ENCODE measurements at places on chromosomes 1 and 21. TPM values are rescaled to one million over a fixed set of nuclear protein-coding genes. Genes with fewer than 3 reads are reported as not detected.

DNA sequence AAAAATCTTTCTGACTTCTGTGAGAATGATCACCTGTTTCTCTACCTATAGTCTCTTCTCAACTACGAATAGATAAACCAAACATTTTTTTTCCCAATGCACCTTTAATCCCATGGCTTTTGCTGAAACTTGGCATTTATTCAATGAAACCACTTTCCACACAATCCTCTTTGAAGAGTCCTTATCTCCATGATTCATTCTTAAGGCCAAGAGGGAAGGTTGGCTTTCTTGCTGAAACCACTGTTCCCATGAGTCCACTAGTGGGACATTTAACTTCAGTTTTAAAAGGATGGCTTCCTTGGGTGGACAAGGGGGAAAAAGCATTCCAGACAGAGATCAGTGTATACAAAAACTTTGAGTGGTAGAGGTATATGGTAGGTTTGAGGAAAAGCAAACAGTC is 73.6 kb downstream of the CRB1 start:
- no peak for DNase-seq

- no peak for DNase-seq
Measured at GRCh38 chr1:70247768-70248167, 26.6 kb downstream of the SRSF11 start.

Gene NBPF4
- polyA plus RNA-seq: not detected

- no peak for DNase-seq
Measured at GRCh38 chr21:45219517-45219916, 68.2 kb downstream of the POFUT2 start.

DNA sequence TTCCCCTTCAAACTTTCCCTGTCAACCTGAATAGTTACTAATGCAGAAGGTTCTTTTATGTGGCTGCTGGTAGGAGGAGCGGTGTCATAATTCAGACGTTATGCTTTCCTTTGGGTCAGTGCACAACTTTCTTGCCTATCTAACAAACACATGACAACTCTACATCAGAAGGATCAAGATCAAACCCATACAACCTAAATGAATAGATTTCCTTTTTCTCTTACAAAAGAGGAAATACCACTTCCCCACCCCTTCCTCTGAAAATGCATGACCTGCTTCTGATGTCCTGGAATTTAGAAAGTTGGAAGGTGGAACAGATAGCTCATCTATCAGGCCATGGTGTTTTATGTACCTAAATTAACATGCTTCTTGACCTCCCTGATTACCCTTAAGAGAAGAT is 75.7 kb upstream of the ADGRL4 start:
- DNase-seq: no peak

DNA sequence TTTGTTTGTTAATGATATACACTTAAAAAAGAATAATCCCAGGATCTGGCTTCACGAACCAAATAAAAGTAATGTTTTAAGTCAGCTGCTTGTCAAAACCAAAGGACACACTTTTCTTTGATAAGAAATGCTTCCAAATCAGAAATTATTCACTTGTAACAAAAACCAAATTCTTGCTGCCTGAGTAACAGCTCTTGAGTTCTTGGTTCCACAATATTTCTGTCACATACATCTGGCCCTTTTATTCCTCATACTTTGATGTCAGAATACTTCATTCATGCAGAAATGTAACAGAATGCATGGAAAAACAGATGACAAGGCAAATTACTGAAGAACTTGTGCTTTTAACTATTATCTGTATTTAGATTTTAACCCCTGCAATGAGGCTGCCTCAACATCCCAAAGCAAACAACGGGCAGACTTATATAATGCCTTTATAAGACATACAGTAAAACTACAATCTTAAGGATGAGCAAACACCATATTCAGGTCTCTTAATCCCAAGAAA is 1.5 kb downstream of the VAMP4 start:
- DNase-seq: no peak

DNA sequence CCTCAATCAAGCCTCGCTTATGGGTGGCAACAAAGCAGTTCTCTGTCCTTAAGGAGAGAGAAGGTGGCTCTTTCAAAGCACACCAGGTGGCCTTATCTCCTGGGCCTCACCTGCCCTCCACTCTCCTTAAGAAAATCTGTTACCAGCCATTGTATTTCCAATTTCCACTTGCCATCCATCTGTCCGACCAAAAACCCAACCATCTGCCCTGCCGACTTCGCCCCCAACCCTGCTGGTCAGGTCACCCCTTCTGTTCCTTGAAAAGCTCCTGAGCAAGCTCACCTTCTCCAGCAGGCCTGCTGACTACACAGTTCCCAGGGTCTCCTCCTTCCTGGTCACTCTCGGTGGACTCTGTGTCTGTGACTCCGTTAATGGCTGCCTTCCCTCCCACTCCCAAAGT is 619 bp upstream of the IGFN1 start:
- DNase-seq: no peak

All from forelimb muscle (tissue), 1 donor.